ENCODE measurements at places on chromosomes 12 and 14.

DNA sequence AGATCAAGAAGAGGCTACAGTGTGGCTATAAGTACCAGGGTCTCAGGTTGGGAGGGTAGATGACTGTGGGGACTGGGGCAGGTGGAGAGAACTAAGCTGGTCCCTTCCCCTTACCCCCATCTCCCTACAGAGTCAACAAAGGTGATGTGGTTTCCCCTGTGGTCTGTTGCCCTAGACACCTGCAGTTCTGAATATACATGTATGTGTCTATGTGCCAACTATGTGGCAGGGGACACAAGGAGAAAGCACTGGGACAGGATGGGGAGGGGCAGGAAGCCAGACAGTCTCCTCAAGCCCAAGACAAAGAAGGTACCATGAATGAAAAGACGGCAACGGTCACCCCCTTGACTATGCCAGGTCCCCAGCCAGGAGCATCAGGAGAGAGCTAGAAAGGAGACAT, 4.5 kb upstream of the HDAC7 start:
- DNase-seq, result peak; percentile 71

DNA sequence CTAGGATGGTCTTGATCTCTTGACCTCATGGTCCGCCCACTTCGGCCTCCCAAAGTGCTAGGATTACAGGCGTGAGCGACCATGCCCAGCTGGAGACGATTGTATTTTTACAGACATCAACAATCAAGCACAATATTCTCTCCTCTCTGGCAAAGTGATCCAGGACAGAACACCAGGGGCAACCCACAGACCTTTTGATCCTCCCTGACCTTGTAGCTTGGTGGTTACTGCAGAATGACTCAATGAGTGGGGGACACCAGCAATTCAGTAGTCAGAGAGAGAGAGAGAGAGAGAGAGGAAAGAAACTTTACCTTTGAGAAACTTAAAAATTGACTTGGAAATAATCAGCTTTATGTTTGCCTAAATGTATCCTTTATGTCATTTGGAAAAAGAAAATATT, 51.2 kb downstream of the DRAM1 start:
- DNase-seq, result no peak

GRCh38 chr12:1584326-1584725, 10.1 kb downstream of the FBXL14 start:
- DNase-seq, result no peak

GRCh38 chr12:94225506-94225905, 77.1 kb downstream of the PLXNC1 start:
- no peak for DNase-seq

GRCh38 chr12:76518699-76519098, 40.9 kb downstream of the OSBPL8 start:
- DNase-seq, result no peak

DNA sequence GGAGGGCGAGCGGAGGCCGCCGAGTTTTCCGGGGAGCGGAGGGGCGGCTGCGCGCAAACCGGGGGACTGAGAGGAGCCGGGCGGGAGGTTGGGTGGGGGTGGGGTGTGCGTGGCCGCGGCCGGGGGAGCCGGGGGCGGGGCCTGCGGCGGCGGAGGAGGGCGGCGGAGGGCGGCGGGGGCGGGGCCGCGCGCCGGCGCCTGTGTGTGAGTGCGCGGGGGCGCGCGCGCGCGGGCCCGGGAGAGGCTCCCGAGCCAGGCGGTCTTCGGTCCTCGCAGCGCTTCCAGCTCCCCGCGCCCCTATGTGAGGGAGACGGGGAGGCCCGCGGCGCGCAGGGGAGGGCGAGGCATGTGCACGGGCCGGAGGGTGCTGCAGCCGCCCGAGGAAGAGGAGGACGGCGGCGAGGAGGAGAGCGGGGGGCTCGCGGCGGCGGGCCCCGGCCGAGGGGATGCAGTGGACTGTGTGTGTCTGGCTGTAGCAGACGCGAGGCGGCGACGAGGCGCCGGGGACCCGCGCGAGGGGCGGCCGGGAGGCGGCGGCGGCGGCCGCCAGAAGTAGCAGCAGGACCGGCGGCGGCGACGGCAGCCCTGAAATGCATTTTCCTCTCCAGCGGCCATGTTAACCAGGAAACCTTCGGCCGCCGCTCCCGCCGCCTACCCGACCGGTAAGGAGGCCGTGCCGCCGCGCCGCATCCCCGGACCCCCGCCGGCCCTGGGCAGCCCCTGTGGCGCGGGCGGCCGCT, at the start of gene DYRK2:
Gene DYRK2, plus strand, starts transcription at position 225 of the 740 bp plus-strand sequence. Its CDS starts 389 bp downstream, at position 614.
- peak; percentile 84 for DNase-seq

DNA sequence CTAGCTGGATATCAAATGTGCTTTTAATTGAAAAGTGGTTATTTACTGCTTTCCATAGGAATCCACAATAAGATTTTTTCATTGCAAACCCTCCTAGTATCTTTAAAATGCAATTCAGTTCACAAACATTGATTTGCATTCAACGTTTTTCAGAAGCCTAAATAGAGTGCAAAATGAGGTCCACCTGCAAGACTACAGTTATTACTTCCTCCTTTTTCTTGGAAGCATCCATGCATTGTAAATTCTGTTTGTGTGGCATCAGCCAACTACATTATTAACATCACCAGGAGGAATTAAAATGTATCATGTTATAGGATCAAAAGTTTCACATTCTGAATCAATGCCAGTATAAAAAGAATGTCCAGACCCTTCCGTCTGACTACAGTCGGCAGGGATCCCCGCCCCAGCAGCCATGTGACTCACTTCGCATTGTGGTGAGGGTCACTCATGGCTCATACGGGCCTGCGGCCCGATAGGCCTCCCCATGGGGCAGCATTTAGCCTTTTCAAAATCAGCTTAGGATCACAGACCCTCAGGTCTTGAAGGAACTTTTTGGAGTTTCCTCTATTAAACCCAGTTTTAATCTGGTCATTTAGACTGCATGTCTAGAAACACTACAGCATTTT, 46.3 kb downstream of the NTF3 start:
- DNase-seq, result no peak

- no peak for DNase-seq
Observed at GRCh38 chr12:19039515-19039914, 90.0 kb upstream of the PLEKHA5 start.

DNA sequence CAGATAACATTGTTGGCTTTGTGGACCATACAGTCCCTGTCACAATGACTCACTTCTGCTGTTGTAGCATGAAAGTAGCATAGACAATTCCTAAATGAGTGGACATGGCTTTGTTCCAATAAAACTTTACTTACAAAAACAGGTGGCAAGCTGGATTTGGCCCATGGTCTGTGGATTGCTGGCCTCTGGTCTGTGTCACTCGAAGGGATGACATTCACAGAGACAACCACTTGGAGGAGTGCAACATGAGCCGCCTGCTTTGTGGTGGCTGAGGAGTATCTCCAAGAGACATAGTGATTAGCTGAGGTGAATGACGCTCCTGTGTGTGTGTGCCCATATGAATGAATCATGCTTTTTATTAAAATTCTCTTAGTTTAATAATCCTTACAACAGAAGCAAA, 81.3 kb upstream of the NRXN3 start:
- no peak for DNase-seq

GRCh38 chr12:91967590-91967989, 178.1 kb downstream of the BTG1 start:
- DNase-seq, result no peak

DNA sequence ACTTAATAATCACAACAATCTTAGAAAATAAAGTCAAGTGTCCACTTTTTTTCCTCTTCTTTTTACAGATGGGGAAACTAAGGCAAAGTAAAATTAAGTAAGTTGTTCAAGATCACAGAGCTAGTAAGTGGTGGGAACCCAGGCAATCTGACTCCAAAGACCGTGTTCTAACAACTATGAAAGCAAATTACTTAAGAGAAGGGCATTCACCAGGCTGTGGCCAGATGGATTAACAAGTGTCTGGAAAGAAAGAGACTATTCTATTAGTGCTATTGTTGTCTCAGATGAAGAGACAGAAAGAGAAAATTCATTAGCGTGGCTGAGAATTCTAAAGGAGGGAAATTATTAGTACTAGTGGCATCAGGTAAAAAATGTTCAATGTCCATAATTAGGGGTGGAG, 48.5 kb downstream of the FGD6 start:
- DNase-seq, result no peak

DNA sequence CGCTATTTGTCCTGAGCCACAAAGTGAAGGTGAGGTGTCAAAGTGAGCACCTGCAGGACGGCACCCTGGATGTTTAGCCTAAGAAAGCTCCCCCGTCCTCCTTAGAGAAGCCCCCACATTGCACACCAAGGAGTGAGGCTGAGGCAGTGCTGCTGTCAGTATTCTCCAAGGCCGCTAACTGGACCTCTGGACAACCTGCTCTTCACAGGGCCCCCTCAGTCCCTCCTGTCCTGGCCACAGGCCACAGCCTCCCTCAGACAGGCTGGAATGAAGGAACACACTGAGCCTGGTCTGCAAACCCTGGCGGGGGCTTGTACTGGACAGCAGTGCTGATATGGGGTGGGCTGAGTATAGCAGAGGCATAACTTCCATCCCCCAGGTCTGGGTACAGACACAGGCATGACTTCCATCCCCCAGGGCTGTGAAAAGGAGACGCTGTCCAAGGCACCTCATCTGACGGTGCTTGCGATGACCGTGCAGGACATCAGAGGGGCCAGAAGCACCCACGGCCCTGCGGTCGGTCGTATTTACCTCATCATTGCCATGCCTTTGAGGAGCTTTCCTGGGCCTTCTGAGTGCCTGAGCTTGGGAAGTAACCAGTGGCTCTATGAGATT, 82.4 kb upstream of the DIO3 start:
- DNase-seq, result no peak

DNA sequence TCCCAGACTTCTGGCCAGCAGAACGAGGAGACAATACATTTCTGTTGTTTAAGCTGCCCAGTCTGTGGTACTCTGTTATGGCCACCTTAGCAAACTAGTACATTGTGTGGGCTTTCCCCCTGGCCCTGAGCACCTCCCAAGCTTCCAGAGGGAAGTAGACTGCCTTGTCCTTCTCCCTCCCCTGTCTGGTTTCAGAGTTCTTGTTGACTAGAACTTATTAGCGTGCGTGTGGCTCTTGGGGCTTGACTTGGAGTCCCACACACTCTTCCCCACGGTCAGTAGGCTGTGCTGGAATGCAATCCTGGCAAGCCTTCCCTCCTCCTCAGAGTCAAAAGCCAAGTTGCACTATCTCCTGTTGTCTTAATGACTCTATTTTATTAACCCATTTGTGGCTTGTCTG, 27.7 kb downstream of the FBLN5 start:
- DNase-seq, result no peak

DNA sequence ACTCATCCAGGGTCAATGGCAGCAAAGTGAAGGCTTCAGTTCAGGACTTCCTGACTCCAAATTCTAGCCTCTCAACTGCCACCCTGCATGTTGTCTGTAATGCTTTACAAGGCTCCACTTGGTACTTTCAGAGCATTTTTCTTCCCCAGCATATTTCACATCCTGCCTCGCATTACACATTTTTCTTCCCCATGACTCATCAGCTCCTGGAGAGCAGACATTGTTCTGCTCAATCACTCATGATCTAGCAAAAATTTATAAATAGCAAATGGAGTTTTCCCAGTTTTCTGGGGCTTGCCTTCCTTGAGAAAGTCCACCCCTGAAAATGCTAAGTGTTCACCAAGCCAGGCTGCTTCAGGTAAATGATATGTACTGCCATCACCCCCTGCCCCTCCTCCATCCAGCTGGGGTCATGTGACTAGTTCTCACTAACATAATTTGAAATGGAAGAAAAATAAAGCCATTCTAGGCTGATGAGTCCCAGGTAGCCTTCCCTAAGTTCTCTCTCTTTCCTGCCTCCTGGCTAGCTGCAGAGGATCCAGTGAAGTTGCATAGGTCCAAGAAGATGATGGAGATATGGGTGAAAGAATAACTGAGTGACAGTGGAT, 69.4 kb downstream of the ARMH4 start:
- no peak for DNase-seq

DNA sequence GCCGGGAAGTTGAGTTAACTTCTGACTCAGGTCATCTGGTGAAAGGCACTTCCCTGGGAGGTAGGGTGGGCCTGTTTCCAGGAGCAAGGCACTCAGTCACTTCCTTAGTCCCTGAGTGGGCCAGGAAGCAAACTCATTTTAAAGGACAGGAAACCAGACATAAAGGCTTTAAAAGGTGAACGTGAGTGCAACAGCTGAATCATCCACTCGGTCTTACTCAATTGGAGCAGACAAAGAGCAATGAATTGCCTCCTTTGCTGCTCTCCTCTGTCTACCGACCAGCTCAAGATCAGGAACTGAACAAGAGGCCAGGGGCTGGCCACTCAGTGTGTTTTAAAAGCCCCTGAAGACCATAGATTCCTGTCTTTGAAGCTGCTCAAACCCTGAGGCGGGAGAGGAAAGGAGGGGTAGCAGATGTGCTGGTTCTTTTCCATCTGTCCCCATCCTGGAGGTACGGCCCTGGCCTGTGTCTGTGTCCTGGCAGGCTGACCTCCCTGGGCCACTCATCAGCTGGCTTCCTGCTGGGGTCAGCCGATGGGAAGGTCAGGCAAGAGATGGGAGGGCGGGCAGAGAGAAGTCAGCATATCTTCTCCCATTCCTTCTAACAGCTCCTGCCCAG, 148.9 kb downstream of the PPM1H start:
- peak; percentile 8 for DNase-seq

DNA sequence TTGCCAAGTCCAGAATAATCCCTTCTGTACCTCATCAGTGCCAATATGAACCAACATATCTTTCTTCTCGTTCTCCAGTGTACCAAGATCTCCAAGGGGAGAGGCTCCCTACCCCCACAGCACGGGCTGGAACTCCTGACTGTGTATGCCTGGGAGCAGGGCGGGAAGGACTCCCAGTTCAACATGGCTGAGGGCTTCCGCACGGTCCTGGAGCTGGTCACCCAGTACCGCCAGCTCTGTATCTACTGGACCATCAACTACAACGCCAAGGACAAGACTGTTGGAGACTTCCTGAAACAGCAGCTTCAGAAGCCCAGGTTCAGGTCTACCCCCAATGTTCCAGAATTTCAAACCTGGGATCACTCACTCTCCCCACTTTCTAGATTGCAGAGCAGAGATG, 10.5 kb upstream of the OAS2 start:
- no peak for DNase-seq

DNA sequence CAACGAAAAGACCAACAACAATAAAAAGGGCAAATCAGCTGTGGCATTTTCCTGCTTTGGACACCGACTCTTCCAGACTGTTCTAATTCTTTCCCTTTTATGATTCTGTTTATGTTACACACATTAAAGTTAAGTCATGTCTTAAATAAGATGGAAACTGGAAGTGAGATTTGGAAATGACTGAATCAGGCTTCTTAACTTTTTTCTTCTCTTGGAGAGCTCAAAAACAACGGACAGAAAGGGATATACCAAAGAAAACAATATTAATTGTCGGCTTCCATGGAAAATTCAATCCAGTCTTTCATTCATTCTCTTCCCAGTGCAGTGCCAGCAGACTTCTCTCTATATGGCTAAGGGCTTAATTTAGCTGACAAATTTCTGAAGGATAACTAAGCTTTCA, 214.9 kb upstream of the DDHD1 start:
- no peak for DNase-seq

- no peak for DNase-seq
Observed at GRCh38 chr14:75604979-75605851, 26.8 kb downstream of the FLVCR2 start.

GRCh38 chr14:67738740-67739504, 37.2 kb downstream of the RDH12 start:
- DNase-seq, result no peak

- no peak for DNase-seq
Observed at GRCh38 chr12:1470051-1470450, 124.3 kb downstream of the FBXL14 start.

- DNase-seq, result no peak
Observed at GRCh38 chr14:36420149-36420687, 99.8 kb upstream of the MBIP start.

GRCh38 chr14:24456980-24457379, 14.4 kb upstream of the SDR39U1 start:
- no peak for DNase-seq

- DNase-seq, result no peak
Observed at GRCh38 chr12:22729431-22729956, 104.5 kb downstream of the ETNK1 start.

Data from DND-41 (cell line).